AML-193 (cell line): ENCODE measurements at places on chromosomes 11 and 22.

- peak; percentile 57 for DNase-seq
Observed at GRCh38 chr11:10459029-10459970, 4.2 kb downstream of the AMPD3 start.

GRCh38 chr11:34758262-34758661 lies 137.4 kb downstream of the EHF start:
- no peak for DNase-seq

- DNase-seq: no peak
Observed at GRCh38 chr11:36803084-36803483, 205.0 kb upstream of the RAG2 start.

GRCh38 chr11:34205326-34206035 lies 100.1 kb downstream of the NAT10 start:
- DNase-seq: no peak

GRCh38 chr11:125072218-125072960 lies 9.3 kb downstream of the SLC37A2 start:
- DNase-seq: no peak

DNA sequence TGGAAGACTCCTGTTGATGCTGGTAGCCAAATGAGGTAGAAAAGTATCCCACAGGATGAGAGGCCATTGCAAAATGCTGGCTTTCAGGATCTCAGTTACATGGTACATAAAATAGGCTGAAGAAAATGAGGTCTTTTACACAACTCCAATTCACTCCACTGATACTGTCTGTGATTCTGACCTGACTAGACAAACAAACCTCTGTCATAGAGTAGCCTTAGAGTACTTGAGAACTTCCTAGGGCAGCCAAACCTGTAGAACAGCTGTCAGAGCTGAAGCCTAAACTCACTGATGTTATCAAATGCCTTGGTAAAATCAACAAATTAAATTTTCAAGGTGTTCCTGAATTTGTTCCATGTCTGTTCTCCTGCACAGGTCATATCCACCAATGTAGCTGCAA lies 26.2 kb upstream of the POGLUT3 start:
- no peak for DNase-seq

DNA sequence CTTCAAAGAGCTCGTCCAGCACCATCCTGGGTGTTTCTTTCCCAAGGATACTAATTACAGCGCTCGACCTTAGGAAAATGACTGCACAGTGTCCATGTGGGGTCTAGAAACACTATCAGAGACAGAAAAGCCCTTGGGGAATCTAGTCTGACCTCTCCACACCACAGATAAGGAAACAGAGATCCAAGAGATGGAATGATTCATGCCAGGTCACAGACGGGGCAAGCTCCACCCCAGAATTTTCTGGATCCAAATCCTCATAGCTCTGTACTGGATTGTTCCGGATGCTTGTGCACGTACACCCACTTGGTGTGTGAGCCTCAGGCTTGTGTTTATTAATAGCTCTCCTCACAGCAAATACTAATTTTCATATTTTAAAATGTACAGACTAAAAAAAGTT lies 11.3 kb downstream of the ABTB2 start:
- no peak for DNase-seq

- no peak for DNase-seq
Observed at GRCh38 chr11:36530840-36531239, 20.8 kb upstream of the TRAF6 start.

GRCh38 chr11:24708616-24709015 lies 211.8 kb downstream of the LUZP2 start:
- no peak for DNase-seq

- no peak for DNase-seq
Observed at GRCh38 chr11:63769042-63769713, 603 bp upstream of the ZFTA start.

GRCh38 chr22:39155421-39155820 lies 2.9 kb upstream of the CBX7 start:
- no peak for DNase-seq

DNA sequence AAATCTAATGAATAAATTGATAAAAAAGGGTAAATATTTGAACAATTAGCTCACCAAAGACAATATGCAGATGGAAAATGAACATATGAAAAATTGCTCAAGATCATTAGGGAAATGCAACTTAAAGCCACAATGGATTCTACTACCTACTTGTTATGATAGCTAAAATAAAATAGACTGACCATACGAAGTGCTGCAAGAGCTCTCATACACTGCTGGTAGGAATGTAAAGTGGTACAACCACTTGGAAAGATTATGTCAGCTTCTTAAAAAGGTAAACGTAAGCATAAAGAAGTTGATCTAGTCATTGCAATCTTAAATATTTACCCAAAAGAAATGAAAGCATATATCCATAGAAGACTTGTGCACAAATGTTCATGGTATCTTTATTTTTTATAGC lies 504.2 kb upstream of the ARHGAP42 start:
- DNase-seq: no peak

DNA sequence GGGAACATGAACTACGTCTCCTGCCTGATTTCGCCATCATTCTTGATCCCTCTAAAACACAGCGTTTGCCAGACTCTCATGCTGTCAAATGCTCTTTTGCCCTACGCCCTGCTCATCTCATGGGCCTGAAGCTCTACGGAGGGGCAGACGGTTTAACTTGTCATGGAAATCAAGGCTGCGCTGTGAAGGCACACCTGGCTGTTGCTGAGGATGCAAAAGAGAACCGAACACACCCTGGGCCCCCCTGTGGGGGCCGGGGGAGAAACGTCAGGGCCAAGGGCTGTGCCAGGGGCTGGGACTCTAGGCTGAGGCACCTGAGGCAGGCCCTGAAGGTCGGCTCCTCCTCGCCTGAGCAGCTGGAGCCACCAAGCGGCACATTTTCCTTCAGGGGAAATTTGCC lies 957.2 kb downstream of the BRD1 start:
- no peak for DNase-seq

- DNase-seq: no peak
Observed at GRCh38 chr11:132200353-132200936, 830.0 kb downstream of the NTM start.

DNA sequence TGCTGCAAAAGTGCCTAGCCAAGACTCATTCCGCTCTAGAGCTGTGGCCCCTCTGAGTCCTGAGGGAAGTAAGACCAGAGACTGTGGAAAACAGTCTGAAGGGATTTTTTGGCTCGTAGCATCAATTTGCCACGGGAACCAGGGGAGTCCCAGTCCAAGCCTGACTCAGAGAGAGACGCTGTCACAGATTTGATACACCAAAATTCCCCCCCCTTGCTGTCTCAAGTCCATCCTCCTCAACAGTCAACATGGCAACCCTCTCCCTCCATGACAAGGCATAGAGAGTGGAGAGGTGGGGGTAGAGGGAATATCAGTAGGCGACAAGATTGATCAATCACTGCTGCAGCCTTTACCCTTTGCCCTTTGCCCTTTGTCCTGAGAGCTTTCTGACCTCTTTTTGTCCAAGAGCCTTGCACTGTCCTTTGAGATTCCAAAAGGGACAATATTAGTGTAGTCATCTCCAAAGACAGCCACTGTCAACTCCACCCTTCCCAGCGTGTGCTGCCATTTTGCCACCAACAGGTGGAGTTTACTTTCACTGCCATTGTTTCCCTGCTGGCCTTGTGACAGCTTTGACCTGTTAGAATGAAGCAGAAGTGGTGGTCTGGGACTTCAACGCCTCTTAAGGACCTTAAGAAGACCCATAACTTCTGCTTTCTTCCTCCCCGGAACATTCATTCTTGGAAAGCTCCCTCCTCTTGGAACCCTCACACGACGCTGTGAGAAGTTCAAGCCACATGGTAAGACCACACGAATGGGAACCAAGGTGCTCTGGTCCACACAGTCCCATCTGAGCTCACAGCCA lies 7.3 kb downstream of the SLC15A3 start:
- no peak for DNase-seq

DNA sequence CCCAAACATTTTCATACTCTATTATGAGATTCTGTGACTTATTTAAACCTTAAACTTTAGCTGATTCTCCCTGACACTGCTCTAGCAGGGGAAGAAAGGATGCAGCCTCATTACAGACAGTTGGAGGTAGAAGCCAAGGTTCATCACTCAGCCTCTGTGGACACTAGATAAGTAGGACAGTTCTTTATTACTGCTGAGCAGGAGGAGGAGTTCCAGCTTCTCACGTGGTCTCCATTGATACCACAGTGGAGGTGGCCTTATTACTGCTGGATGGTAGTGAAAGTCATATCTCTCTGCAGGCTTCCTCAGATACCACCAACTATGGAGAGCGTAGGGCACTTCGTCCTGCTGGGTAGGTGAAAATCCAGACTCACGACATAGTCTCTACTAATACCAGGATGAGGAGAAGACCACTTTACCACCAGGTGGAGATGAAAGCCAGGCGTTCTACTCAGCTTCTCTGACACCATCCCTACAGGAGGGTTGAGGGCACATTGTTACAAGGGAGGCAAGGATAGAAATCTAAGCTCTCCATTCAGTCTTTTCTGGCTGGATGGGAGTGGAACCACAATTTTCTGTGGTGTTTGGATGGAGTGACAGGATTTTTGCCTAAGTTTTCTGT lies 13.1 kb upstream of the ANGPTL5 start:
- no peak for DNase-seq

DNA sequence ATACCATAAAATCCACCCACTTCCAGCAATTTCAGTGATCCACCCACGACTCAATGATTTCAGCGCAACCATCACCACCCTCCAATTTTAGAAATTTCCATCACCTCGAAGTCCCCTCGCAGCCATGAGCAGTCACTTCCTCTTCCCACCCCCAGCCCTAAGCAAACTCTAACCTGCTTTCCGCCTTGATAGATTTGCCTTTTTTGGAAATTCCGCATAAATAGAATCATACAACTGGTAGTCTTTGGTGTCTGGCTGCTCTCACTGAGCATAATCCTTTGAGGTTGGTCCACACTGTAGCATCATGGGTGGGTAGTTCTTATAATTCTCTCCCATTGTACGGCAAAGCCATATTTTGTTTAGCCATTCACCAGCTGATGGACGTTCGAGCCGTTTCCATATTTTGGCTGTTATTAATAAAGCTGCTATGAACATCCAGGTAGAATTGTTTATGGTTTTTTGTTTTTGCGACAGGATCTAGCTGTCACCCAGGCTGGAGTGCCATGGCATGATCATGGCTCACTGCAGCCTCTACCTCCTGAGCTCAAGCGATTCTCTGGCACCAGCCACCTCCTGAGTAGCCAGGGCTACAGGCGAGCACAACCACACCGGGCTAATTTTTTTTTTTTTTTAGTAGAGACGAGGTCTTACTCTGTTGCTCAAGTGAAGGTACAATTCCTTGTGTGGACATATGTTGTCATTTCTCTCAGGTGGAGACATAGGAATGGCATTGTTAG lies 16.0 kb downstream of the PIM3 start:
- no peak for DNase-seq

GRCh38 chr11:65243797-65244196 lies 18.0 kb upstream of the POLA2 start:
- no peak for DNase-seq

GRCh38 chr11:122100756-122101080 lies 15.3 kb downstream of the BLID start:
- DNase-seq: no peak

GRCh38 chr11:14768526-14769188 lies 123.4 kb downstream of the CYP2R1 start:
- DNase-seq: no peak

- DNase-seq: no peak
Observed at GRCh38 chr22:43236411-43237166, 49.7 kb upstream of the TTLL12 start.

DNA sequence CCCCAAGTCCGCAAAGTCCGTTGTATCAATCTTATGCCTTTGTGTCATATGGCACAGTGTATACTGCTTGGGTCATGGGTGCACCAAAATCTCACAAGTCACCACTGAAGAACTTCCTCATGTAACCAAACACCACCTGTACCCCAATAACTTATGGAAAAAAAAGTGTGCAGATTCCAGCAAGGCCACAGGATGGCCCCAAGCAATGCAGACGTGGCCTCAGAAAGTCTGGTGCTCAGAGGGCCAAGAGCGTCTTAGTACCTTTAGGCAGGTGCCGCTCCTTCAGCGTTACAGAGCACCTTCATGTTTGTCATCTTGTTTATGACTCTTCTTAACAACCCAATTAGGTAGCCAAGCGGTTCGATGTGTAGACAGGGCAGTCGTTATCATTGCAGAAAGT lies 65.3 kb downstream of the PRDM11 start:
- DNase-seq: no peak

DNA sequence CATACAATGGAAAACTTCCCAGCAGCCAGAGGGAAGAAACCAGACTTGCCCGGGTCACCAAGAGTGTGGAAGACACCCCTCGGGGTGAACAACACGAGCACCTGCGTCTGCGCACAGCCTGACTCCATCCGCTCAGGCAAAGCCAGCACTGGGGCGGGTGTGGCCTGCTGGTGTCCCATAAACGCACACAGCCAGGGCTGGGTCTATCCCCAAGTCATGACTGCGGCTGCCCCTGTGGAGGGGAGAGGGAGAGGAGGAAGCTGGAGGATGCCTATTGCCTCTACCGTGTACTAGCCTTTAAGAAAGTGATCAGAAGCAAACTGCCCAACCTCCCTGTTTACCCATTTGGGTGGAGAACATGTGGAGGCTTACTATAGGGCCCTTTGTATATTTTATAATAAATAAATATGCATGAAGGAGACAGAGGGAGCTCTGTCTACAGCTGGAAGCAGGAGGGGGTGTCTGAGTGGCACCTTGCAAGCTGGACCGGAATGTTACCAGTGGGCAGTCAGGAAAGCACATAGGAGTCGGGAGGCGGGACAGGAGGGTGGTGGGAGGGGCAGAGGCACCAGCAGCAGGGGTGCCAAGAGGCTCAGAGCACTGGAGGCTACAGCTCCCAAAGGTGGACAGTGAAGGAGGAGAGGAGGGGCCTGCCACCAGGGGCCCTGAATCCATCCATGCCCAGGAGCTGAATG lies 79.6 kb downstream of the PHF21B start:
- DNase-seq: no peak

GRCh38 chr11:3220521-3221407 lies 2.2 kb upstream of the MRGPRG start:
- no peak for DNase-seq

- DNase-seq: no peak
Observed at GRCh38 chr11:1484061-1484671, 2.4 kb downstream of the MOB2 start.

DNA sequence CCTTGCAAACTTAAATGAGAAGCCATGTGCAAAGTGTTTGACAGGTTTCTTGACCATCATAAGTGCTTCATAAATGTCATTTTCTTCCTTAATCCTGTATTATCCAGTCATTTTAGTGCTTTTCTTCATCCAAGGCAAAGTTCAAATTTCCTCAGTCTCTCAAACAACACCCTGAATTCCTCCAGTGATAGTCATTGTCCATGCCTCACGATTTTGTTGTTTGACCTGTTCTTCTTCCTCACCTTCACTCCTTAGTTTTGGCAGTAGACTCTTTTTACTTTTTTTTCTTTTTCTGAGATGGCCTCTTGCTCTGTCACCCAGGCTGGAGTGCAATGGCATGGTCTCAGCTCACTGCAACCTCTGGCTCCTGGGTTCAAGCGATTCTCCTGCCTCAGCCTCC lies 1257.3 kb downstream of the FAM181B start:
- no peak for DNase-seq

- no peak for DNase-seq
Observed at GRCh38 chr11:70440206-70440605, 41.9 kb downstream of the CTTN start.

- DNase-seq: no peak
Observed at GRCh38 chr11:86246293-86246675, 1.7 kb downstream of the EED start.
